ENCODE measurements at places on chromosomes 7 and 10.

DNA sequence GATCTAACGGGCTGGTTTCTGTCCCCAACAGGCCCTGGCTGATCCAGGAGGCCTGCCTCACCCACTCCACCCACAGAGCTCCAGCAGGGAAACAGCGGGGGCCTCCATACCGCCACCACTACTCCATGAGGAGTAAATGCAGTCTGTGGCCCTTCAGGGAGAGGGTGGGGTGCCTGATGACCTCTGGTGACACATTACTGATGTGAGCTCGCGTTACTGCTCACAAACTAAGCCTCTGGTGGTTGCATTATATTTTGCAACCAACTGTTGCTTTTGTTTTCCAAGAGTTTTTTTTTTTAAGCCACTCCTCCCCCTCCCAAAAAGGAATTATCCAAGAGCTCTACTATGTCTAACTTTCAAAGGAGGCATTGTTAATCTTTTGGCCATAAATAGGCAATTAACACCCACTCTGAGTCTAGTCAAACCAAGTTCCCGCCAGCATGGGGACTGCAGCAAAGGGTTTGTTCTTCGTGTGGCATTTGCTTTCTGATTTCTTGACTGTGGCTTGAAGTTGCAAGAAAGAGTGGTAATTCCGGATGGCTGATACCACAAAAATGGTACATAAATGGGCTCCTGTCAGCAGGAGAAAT, 72.6 kb downstream of the FAM53B start:
- no peak for DNase-seq

GRCh38 chr7:38825721-38826440, 83.1 kb downstream of the VPS41 start:
- DNase-seq = no peak

DNA sequence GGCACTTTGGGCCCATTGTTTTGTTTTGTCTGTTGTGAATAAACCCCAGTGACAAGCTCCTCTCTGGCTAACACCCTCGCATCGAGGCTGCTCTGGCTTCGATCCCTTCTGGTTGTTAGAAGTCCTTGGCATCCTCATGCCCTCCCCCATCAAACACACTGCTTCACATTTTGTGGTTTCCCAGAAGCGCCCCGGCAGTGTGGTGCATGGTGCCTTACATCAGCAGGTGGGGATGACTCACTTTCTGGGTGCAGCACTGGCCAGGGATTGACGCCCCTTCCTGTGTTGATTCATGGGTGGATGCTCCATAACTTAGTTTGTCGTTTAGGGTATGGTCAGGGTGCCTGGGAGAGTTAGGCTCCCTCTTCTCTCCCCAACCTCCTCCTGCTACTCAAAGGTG, 51.4 kb downstream of the PLPP4 start:
- DNase-seq = no peak

DNA sequence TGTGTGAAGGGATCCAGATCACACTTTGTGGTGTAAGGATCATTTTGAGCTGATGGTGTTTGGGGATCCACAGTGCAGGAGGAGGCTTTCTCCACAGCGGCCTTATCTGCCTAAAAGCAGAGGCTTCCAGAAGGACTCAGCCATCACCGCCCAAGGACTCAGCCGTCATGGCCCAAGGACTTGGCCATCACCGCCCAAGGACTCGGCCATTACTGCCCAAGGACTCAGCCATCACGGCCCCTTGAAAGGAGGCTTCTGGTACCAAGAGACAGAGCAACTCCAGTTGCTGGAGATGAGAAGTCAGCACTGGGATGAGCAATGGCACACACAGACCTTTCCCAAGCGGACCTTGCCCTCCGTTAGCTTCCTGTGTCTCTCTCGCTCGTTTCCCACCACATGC, 6.0 kb upstream of the CFAP46 start:
- DNase-seq = no peak

DNA sequence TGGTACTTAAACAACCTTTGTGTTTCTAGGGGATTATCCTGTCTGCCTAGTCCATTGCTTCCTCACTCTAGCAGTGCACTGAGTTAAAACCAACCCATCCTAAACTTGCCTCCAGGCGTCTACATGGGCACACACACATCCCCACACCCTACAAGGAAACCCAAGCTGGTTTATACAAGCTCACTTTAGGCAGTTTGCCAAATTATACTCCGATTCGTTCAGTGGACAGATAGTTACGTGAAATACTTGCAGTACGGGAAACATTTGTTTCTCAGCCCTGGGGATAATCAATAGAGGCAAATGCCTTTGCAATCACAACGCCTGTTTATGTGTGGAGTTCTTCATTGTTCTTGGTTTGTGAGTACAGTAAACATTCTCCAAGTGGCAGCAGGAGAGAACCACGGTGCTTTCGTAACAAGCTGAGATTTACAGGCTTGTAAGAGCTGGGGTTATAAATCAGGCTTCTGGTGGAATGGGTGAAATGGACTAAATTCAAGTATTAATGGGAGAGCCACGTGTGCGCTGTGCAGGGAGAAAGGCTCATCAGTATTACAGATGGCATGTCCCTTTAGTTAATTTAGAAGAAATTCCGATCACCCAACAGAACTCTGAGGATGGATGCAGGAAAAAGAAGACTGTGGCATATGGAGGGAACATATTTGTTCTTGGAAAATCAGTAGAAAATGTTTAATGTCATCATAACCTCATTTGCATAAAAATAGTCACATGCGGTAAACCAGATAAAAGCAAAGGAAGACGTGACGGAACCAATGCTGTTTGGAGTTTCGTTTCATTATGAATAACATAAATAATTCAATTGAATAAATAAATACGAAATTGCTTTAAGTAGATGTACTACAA, 217.1 kb downstream of the GALNT17 start:
- DNase-seq = no peak

- no peak for DNase-seq
These were observed at the start of gene TMEM139 for GRCh38 chr7:143284591-143285469. Gene TMEM139 (plus strand): TSS chr7:143284958. CDS start chr7:143285958, 1,000 bp downstream.
